OCI-M1 (cell line): ENCODE measurements at places on chromosomes 11 and 22.

- DNase-seq: peak; percentile 90
These were observed 9.0 kb upstream of the AHNAK start for GRCh38 chr11:62555464-62556107.

- no peak for DNase-seq
These were observed at the start of gene NTM for GRCh38 chr11:131370090-131370751. Gene NTM (plus strand): TSS chr11:131370615.

DNA sequence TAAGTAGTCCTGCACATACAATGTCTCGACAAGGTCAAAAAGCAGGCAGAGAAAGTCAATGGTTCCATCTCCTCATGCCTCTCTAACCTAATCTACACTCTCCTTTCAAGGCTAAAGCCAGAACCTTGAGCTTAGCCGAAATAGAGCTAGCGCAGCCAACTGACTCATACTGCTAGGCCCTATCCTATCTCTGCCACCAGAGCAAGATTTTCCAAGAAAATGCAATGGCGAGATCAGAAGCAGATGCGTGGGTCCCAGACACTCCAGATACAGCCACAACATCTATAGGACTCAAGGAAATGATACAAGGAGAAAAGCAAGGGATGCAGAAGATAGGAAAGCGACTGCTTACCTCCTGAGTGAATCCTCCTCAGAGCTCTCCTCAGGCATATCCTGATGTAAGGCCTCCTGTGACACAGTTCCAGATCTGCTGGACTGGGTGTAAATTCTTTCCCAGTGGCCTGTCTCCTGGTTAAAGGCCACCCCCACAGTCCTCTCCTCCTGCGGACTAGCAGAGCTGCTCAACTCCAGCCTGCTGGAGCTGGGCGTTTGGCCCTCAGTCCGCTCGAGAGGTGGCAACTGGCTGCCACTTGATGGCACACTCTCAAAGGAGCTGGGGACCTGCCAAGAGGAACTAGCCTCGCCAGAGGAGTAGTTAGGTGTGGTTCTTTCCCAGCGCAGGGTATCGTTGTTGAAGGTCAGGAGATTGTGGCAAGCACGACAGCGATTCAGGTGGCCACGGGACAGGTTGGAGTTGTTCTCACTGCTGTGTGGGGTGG lies 52.0 kb downstream of the AMBRA1 start:
- peak; percentile 55 for DNase-seq

DNA sequence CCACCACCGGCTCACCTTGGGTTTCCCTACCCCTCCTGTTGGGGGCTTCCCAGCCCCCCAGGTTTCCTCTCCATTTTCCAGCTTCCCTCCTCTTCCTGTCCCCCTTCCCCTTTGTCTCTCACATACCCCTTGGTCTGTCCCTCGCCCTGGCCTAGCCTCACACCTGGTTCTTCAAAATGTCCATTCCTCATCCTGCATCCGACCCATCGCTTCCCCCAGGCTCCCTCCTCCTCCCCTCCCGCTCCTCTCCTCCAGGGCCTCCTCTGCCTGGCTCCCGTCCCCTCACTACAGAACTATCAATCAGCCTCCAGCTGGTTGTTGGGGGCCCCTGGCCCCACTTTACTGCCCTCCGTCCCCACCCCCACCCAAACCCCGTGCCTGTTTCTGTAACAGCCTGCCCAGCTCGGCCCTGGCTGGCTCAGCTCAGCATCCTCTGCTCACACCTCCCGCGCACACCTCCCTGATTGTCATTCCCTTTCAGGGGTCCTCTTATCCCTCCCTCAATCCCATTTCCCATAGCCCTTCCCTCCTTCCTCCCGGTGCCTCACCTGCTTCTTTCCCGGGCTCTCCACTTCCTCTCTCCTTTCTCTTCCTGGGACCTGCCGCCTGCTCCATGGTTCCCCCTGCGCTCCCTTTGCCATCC lies 1.2 kb downstream of the CNIH2 start:
- no peak for DNase-seq

DNA sequence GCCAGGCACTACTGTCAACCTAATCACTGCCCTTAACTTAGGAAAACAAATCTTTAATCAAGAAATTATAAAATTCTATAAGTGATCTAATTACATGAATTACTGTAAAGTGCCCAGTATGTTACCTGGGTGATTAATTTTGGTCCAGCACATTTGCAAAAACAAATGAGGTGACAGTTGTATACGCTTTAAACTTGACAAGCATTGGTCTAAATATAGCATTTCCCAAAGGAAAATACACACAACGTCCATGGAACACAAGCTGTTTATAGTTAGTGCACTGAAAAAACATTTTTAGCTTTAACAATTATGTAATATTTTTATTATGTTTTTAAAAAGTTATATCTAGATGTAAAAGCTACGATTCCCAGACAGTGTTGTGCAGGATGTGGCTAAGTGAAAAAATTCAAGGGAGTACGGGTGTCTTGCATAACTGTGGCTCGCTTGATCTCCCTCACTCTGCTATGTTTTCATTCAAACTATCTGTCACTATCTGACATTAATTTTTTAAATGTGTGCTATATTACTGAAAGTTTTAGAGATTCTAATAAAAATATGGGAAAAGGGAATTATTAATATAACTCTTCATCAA lies 38.8 kb downstream of the PGR start:
- no peak for DNase-seq

DNA sequence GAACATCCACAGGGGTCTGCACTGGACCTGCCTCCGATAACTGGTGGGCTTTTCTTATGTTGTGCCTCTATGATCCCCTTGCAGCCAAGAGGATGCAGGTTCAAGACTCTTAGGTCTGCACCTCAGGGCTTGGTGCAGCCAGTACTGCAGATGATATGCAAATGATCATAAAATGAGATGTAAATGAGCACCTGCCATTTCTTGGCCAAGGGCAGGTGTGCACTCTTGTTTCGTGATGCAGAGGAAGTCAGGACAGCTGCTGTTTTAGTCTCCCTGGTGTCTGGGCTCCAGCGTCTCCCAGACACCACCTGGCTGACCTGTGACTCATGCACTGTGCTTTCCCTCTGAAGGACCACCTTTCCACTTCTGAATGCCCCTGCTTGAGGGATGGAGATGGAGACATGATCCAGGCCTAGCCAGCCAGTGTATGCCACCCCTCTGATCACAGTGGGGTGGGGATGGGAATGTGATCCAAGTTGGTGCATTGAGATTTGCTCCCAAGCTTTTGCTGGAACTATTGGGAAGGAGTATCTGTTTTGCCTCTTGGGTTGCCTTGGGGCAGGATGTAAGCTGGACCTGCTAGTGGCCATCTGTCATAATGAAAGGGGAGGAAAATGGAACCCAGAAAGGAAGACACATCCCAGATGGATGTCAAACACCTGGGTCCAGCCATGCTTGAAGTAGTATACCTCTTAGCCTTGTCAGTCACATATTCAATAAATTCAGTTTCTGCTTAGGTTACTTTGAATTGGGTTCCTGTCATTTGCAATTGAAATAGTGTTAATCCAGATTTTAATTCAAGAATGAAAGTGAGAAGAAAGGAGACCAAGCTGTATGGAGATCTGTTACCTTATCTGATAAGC lies 3.3 kb upstream of the KCNJ11 start:
- DNase-seq: no peak

GRCh38 chr11:35373284-35373933 lies 45.9 kb downstream of the SLC1A2 start:
- DNase-seq: no peak

DNA sequence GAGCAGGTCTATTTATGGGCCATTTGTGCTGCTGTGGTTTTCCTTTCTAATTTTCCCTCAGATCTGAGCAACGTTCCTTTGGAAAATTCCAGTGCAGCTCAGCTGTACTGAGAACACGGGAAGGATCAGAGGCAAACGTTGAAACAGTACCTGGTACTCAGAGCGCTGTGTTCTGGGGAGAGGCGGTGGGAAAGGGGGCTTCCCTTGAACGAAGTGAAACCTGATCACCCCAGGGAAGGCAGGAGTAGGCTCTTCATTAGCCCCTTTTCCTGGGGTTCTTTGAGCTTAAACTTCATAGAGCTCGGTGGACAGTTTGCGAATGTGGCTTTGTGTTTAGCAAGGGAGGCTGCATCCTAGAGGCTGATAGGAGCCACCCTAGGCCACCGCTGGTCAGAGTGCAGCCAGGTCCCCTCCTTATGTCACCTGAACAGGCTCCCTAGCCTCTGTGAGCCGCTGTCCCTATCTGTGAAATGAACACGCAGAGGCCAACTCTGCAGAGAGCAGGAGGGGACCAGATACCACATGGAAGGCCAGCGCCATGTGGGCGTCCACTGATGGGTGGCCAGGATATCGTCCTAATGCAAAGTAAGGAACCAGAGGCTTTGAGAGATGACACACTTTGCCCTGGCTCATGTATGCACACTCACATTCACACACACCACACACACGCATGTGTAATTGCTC lies 1464.8 kb downstream of the BRD1 start:
- DNase-seq: no peak

DNA sequence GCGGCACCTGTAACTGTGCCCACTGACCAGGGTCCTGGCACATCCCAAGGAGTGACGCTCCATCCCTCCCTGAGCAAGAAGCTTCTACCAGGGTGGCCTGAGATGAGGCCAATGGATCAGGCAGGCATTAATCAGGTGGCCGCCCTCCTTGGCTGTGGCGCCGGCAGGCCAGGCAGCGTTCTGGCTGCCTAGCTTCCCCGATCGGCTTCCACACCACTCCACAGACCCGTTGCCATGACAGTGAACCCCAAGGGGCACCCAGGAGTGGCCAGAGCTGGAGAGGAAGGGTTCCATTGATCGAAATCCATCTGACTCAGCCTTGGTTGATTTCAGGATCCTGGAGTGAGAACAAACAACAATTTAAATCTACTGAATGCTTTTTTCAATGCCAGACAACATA lies 20.5 kb downstream of the LRRC55 start:
- no peak for DNase-seq

GRCh38 chr11:79413268-79413667 lies 27.6 kb downstream of the TENM4 start:
- DNase-seq: no peak

GRCh38 chr11:31620434-31620833 lies 110.9 kb downstream of the ELP4 start:
- no peak for DNase-seq

DNA sequence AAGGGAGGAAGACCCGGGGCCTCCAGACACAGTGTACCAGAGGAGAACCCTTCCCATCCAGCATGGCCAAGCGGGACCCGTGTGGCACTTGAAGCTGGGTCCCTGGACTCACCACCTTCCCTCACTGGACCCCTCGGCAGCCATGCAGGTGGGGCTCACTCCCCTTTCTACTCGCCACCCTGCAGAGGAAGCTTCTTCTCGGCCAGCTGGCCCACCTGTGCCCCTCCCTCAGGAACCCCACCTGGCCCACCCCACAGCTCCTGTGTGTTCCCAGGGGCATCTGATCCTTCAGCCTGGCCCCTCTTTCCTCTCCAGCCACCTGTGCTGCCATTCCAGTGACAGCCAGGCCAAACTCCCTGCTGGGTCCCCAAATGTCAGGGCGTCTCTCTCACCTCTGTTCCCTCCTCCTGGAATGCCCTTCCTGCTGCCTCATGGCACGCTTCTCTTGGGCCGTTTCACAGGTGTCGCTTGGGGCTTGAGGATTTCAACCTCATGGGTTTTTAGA lies 38.0 kb downstream of the IGF2 start:
- DNase-seq: no peak

DNA sequence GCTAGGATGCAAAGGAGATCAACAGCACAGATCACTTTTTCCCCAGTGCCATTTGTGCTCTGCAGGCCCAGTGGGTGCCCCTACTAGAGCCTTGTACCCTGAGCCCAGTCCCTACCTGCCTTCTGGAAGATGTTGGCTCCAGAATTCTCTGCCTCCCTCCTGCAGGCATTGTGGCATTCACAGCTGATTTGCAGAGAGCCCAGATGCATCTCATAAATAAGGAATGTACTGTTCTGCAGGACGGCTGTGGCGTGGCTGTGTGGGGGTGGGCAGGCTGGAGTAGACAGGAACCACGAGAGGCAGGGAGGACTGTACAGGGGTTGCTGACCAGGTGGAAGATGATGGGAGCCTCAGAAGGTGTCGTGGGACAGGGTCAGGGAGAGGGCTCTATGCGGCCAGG lies 11.2 kb upstream of the MIAT start:
- DNase-seq: no peak

GRCh38 chr11:19342036-19342435 lies 101.3 kb upstream of the E2F8 start:
- DNase-seq: no peak

- no peak for DNase-seq
These were observed 27.0 kb upstream of the HIKESHI start for GRCh38 chr11:86274999-86275398.

DNA sequence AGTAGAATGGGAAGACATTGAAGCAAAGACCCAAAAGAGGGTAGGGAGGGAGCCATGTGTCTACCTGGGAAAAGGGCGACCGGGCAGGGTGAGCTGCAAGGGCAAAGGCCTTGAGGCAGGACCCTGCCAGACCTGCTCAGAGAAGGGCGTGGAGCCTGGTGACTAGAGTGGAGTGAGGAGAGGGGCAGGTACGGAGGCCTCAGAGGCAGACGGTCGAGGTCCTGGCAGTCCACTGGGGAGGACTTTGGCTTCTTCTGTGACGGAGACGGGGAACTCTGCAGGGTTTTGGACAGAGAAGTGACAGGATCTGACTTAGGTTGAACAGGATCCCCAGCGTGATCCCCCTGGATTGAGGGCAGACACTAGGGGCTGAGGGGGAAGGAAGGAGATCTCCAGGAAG lies 12.9 kb downstream of the RIBC2 start:
- DNase-seq: no peak

DNA sequence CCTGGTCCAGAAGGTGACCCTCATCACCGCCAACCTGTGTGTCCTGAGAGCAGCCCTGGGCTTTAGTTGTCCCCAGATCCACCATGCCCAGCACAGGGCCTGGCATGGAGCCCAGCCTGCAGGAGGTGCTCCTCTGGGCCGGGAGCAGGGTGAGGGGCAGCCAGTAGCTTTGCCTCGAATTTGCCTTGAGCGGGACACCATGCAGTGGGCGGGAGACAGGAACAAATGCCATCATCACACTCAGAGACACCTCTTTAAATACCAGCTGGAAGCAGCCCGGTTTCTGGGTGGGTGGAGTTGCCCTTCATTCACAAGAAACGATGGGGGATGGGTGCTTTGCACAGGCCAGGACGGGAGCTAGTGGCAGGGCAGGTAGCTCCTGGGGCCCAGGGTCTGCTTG lies 19.3 kb downstream of the FLRT1 start:
- DNase-seq: no peak

DNA sequence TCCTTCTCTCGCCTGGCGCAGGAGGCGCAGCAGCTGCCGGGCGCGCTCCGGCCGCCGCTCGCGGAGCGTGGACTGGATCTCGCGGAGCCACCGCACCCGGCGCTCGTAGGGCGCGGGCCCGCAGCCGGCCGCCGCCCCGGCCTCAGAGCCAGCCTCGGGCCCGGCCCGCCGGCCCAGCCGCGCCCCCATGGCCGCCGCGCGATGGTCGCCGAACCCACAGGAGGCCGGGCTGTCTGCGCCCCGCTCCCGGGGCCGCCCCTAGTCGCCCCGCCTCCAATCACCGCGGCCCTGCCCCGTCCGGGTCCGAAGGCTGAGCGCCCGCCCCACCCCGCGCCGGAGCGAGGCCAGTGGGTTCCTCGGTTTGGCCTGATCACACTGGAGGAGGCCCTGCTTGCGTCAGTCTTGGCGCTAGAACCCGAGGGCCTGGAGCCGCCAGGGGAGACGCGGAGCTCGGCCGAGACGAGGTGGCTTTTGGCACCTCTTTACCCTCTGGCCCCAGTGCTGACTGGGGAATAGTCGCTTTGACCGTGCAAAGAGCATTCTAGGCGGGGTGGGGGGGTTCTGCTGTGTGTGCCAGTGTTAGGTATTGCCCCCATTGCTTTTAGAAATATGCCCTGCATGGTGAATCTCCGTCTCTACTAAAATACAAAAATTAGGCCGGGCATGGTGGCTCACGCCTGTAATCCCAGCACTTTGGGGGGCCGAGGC lies at the start of gene LRRC75B:
Gene LRRC75B (minus strand): TSS at position 223 of the 708 bp plus-strand sequence. CDS start 34 bp downstream, at position 189.
- DNase-seq: peak; percentile 94
